ENCODE measurements at places on chromosomes 13 and 19.

- DNase-seq = no peak
Measured at GRCh38 chr19:14310055-14310454, 71.2 kb upstream of the ADGRE5 start.

DNA sequence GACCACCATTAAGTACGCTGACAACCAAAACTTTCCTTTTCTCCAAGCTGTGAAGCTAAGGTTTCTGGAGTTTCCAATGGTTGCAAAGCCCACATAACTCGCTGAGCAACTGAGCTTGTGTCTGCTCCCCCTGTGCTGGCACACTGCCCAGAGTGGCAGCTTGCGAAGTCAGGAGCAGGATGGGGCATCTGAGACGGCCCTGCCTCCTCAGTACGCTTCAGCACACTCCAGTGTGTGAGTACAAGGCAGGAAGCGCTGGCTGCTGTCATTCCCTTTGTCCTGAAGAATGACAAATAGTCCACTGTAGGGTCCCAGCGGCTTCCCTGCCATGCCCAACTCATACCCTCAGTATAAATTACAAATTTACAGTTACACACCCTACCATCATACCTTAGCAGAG, 51.5 kb downstream of the SKA3 start:
- no peak for DNase-seq

DNA sequence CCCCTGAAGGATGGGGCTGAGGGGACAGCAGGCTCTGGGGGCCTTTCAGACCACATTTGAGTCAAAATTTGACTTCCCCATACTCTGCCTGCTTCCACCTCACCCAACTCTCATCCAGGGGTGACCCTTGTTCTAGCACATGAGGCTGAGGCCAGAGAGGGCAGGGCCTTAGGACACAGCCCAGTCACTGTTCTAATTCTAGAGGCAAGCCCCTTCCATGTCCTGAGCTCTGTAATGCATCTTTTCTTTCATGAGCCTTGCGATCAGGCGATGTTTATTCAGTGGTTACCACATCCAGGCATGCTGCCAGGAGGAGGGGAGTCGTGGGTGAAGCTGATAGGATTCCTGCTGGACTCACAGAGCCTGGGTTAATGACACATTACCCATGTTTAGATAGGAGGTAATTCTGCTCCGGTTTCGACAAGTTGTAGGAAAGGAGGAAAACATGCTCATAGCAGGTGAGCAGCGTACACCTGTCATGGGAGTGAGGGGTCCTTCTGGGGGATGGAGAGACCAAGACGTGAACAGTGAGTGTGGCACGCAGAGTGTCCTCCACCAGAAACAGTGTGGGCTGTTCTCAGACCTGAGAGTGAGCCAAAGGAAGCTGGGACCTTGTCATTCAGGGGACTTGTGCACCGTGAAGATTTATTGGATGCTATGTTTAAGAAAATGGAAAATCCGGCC, 9.3 kb downstream of the RPS9 start:
- DNase-seq = no peak

DNA sequence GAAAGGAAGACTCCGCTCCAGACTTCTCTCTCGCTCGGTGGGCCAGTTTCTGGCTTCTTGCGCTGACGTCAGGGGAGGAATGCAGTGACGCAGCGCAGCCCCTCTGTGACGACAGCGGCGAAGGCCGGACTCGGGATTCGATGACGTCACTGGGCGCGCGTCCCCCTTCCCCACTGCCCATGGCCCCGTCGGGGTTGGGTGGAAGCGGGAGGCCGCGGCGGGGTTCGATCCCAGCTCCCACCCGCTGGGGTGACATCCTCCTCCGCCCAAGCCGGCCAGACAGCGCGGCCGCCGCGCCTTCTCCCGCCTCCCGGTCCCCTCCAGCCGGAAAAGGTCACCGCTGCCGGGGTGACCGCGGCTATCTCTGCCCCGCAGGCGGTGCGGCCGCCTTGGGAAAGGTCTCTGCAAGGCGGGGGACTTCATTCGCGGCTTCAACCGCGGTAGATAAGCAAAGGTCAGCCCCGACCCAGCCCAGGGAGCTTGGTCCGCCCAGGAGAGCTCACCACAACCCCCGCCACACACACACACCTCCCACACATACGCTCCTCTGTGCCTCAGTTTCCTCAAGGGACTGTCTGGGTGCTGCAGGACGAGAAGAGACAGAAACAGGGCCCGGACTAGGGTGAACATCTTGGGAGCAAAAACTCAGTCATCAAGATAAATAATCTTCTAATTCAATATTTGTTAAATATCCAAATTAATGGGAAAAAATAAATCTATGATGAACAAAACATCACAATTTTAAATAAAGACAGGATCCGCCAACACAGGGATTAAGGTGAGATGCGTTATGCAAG, 844 bp upstream of the RFX1 start:
- no peak for DNase-seq

DNA sequence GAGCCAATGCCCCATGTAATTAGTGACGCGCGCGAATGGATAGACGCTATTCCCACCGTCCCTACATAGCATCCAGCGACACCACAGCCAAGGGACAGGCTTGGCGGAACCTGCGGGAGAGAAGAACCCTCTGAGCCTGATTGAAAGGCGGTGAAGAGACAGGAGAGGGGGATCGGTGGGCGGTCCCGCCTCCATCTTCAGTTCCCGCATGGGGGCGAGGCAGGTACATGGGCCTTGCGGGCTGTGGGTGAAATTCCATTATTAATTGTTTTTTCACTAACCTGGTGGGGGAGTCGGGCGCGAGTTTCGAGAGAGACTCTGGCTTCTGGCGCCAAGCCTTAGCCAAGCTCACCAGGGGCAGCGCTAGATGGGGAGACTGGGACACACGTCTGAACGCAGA, 8.4 kb upstream of the TEX101 start:
- DNase-seq = no peak

GRCh38 chr19:50796128-50796633, 6.0 kb downstream of the ACP4 start:
- no peak for DNase-seq

- no peak for DNase-seq
Measured at GRCh38 chr13:73850104-73850873, 283.9 kb downstream of the KLF12 start.
